ENCODE measurements at places on chromosomes 1 and 21.
A peak's percentile ranks its signal among the peaks of the same experiment; 100 is the strongest.

DNA sequence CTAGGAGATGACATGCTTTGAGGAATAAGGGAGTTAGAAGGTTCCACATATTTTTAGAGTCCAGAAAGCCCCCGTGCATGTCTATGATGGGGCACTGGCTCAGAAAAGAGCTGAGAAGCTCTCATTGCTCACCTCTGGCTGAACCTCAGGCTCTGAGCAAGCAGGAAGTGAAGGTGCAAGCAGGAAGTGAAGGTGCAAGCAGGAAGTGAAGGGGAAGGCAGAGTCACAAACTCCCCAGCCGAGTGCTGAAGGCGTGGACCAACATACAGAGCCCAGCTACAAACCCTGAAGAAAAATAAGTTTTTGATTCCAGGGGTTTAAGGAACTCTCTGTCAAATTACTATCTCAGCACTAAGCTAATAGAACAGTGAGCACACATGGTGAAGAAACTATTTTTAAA lies 7.0 kb downstream of the KRTAP10-8 start:
- DNase-seq, result no peak

- DNase-seq, result peak; percentile 80
Measured at GRCh38 chr1:2212532-2213491, 15.3 kb upstream of the SKI start.

GRCh38 chr1:214208460-214208859 lies 72.5 kb upstream of the SMYD2 start:
- no peak for DNase-seq

- no peak for DNase-seq
Measured at GRCh38 chr1:208496467-208497371, 252.5 kb upstream of the PLXNA2 start.

- no peak for DNase-seq
Measured at GRCh38 chr21:41160036-41160435, 7.9 kb upstream of the BACE2 start.

DNA sequence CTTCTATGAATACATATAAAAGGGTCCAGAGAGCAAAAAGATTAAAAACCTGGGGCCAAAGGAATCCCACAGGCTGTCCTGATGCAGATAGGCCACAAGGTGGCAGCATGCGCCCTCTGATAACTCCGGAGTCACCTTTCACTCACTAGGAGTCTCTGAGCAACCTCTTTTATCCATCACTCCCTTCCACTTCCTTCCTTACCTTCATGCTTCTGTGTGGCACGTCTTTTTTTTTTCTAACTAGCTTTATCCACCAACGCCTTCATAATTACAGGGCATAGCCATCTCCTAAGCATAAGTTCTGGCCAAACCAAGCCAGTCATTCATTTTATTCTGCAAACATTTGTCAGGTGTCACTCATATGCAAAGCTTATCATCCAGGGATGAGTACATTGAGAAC lies 3.9 kb upstream of the PGLYRP4 start:
- peak; percentile 78 for DNase-seq

- DNase-seq, result no peak
Measured at GRCh38 chr1:234907208-234907939, 221.3 kb downstream of the TOMM20 start.
